WTC11 (cell line): ENCODE measurements at places on chromosomes 16 and 17.
A peak's percentile ranks its signal among the peaks of the same experiment; 100 is the strongest.

DNA sequence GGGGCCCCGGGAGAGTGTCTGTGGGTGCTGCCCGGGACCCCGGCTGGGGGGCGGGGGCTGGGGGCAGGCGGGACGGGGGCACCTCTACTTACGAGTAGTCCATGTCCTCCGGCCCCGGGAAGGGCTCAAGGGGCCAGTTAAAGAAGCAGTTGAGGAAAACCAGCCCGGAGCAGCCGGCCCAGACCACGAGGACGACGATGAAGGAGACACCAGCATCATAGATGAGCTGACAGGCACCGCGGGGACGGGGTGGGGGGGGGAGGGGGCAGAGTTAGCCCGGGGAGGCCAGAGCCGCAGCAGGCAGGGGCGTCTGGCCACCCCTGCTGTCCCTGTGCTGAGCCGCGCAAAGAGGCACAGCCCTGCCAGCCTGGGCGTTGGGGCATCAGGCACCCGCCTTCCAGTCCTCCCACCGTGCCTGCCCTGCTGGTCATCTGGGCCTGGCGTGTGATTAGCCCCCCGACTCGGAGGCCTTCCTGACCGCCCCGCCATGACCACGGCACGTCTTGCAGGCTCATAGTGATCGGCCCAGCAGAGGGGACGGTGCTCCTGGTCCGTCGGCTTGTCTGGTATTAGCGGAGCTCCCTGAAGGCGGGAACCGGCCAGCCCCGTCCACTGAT lies 29.0 kb upstream of the PITPNA start:
- no peak for DNase-seq
- H3K4me1 ChIP-seq: peaks cover 15% of the 10 kb centered on the region
- H3K27ac ChIP-seq: no peak overlapping the region
- H3K36me3 ChIP-seq: no peaks in the 10 kb centered on the region
- H3K27me3 ChIP-seq: no peaks in the 10 kb centered on the region

GRCh38 chr16:24568392-24568791 lies 29.0 kb downstream of the RBBP6 start:
- no peak for DNase-seq
- no peak overlapping the region for H3K4me3 ChIP-seq
- no peak overlapping the region for H3K27ac ChIP-seq
- H3K36me3 ChIP-seq: peaks cover 84% of the 10 kb centered on the region
- H3K27me3 ChIP-seq: no peaks in the 10 kb centered on the region
- no peaks in the 10 kb centered on the region for H3K4me1 ChIP-seq

- no peak overlapping the region for H3K4me3 ChIP-seq
- H3K27ac ChIP-seq: no peak overlapping the region
- DNase-seq: no peak
- H3K4me1 ChIP-seq: peaks cover 9% of the 10 kb centered on the region
Measured at GRCh38 chr16:77070683-77071082, 120.3 kb upstream of the MON1B start.

- no peak overlapping the region for H3K27ac ChIP-seq
- no peak overlapping the region for H3K4me3 ChIP-seq
- DNase-seq: no peak
- H3K27me3 ChIP-seq: peaks cover 34% of the 10 kb centered on the region
- peaks cover 5% of the 10 kb centered on the region for H3K4me1 ChIP-seq
- peaks cover 6% of the 10 kb centered on the region for H3K36me3 ChIP-seq
Measured at GRCh38 chr17:50421308-50422051, 4.5 kb upstream of the ACSF2 start.

GRCh38 chr17:57861000-57861789 lies 11.4 kb upstream of the MRPS23 start:
- peaks cover 55% of the 10 kb centered on the region for H3K4me1 ChIP-seq
- H3K36me3 ChIP-seq: no peaks in the 10 kb centered on the region
- peak; percentile 58 for DNase-seq
- H3K27me3 ChIP-seq: peaks cover 40% of the 10 kb centered on the region

- H3K4me3 ChIP-seq: peak overlapping the region; percentile 90
- H3K36me3 ChIP-seq: peaks cover 15% of the 10 kb centered on the region
- peak; percentile 51 for DNase-seq
- no peaks in the 10 kb centered on the region for H3K27me3 ChIP-seq
Measured at GRCh38 chr17:75110234-75110937, 617 bp downstream of the ARMC7 start.

GRCh38 chr17:68445671-68446070 lies 11.6 kb downstream of the WIPI1 start:
- H3K4me3 ChIP-seq: no peak overlapping the region
- no peak for DNase-seq
- peaks cover 7% of the 10 kb centered on the region for H3K36me3 ChIP-seq
- peaks cover 11% of the 10 kb centered on the region for H3K4me1 ChIP-seq

DNA sequence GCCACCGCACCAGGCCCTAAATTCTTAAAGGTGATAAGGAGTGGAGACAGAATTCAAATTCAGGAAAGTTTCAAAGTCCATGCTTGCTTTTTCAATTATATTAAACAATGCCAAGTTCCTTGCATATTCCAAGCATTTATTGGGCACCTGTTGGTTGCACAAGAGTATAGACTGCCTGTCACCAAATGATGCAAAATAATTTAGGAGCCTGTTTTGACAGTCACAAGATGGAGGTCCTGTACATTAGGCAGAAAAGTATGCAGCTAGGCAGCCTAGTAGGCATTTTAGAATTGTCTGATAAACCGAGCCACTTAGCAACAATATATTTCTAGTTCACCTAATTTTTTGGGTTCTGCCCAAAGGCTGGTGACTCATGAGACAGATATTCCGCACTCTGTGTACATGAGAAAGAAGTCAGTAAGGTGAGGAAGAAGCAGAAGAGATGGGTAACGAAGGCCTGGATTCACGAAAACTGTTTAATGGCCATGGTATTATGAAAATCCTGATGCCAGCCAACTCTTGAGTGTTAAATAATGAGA lies 7.3 kb downstream of the ACACA start:
- H3K4me1 ChIP-seq: no peaks in the 10 kb centered on the region
- no peak overlapping the region for H3K4me3 ChIP-seq
- no peaks in the 10 kb centered on the region for H3K27me3 ChIP-seq
- H3K27ac ChIP-seq: no peak overlapping the region
- no peaks in the 10 kb centered on the region for H3K36me3 ChIP-seq
- DNase-seq: no peak

GRCh38 chr16:11609474-11610120 lies 22.9 kb upstream of the LITAF start:
- DNase-seq: no peak
- peaks cover 24% of the 10 kb centered on the region for H3K4me1 ChIP-seq
- peaks cover 46% of the 10 kb centered on the region for H3K27me3 ChIP-seq
- H3K4me3 ChIP-seq: no peak overlapping the region
- H3K36me3 ChIP-seq: no peaks in the 10 kb centered on the region
- 0 out of 2 replicates have a peak overlapping the region, but pooled peaks have one; percentile 53 for H3K27ac ChIP-seq

GRCh38 chr16:74752258-74752657 lies 22.4 kb downstream of the FA2H start:
- H3K27me3 ChIP-seq: no peaks in the 10 kb centered on the region
- H3K4me1 ChIP-seq: peaks cover 26% of the 10 kb centered on the region
- H3K27ac ChIP-seq: no peak overlapping the region
- no peaks in the 10 kb centered on the region for H3K36me3 ChIP-seq
- H3K4me3 ChIP-seq: no peak overlapping the region

- H3K4me1 ChIP-seq: peaks cover 73% of the 10 kb centered on the region
- H3K27ac ChIP-seq: no peak overlapping the region
- no peak for DNase-seq
- H3K36me3 ChIP-seq: peaks cover 8% of the 10 kb centered on the region; the same call in 1 of the 2 replicates
- no peak overlapping the region for H3K4me3 ChIP-seq
Measured at GRCh38 chr17:40460968-40461731, 17.9 kb downstream of the IGFBP4 start.

- H3K27me3 ChIP-seq: no peaks in the 10 kb centered on the region; the same call in 1 of the 2 replicates
- peaks cover 2% of the 10 kb centered on the region; the same call in 1 of the 2 replicates for H3K4me1 ChIP-seq
- no peak for DNase-seq
- no peak overlapping the region for H3K4me3 ChIP-seq
Measured at GRCh38 chr17:52546990-52547389, 388.5 kb upstream of the CA10 start.

- H3K27me3 ChIP-seq: peaks cover 3% of the 10 kb centered on the region; the same call in 1 of the 2 replicates
- H3K36me3 ChIP-seq: peaks cover 17% of the 10 kb centered on the region
- no peak for DNase-seq
- peaks cover 11% of the 10 kb centered on the region for H3K4me1 ChIP-seq
- peak overlapping the region; percentile 68 for H3K27ac ChIP-seq
- H3K4me3 ChIP-seq: no peak overlapping the region
Measured at GRCh38 chr17:48110761-48111160, 3.2 kb downstream of the SNX11 start.

GRCh38 chr17:309361-309888 lies 43.2 kb downstream of the RPH3AL start:
- peak; percentile 73 for DNase-seq
- peaks cover 15% of the 10 kb centered on the region for H3K27me3 ChIP-seq
- peaks cover 24% of the 10 kb centered on the region for H3K4me1 ChIP-seq
- no peak overlapping the region for H3K4me3 ChIP-seq
- H3K36me3 ChIP-seq: no peaks in the 10 kb centered on the region
- H3K27ac ChIP-seq: no peak overlapping the region

DNA sequence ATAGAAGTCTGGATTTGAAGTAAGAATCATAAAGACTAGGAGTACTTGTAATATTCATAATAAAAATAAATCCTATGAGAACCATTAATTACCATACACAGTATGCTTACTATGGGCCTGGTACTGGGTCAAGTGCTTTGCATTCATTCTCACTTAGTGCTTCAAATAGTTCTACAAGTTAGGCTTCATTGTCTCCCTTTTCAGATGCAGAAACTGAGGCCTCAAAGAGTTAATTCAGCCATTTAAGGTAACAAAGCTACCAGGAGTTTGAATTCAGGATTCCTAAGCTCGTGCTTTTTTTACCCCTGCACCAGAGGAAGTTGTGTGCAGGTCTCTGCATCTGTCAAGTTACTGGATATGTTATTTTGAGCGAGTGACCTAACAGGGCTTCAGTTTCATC lies 1098.4 kb upstream of the EEF2KMT start:
- DNase-seq: no peak
- peaks cover 77% of the 10 kb centered on the region for H3K36me3 ChIP-seq
- H3K4me1 ChIP-seq: no peaks in the 10 kb centered on the region
- peaks cover 2% of the 10 kb centered on the region for H3K27me3 ChIP-seq

DNA sequence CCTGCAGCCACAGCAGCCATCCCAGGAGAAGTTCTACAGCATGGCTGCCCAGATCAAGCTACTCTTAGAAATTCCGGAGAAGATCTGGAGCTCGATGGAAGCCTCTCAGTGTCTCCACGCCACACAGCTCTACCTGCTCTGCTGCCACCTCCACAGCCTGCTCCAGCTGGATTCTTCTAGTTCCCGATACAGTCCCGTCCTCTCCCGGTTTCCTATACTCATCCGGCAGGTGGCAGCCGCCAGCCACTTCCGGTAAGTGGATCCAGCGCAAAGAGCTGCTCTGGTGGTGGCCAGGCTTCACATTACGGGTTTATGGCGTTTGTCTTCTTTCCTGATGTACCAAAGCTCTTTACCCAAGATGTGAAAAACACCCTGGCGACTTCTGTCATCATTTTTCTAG lies 3.6 kb downstream of the COG1 start:
- H3K27me3 ChIP-seq: no peaks in the 10 kb centered on the region
- H3K4me3 ChIP-seq: no peak overlapping the region
- DNase-seq: peak; percentile 50
- peaks cover 6% of the 10 kb centered on the region for H3K4me1 ChIP-seq

DNA sequence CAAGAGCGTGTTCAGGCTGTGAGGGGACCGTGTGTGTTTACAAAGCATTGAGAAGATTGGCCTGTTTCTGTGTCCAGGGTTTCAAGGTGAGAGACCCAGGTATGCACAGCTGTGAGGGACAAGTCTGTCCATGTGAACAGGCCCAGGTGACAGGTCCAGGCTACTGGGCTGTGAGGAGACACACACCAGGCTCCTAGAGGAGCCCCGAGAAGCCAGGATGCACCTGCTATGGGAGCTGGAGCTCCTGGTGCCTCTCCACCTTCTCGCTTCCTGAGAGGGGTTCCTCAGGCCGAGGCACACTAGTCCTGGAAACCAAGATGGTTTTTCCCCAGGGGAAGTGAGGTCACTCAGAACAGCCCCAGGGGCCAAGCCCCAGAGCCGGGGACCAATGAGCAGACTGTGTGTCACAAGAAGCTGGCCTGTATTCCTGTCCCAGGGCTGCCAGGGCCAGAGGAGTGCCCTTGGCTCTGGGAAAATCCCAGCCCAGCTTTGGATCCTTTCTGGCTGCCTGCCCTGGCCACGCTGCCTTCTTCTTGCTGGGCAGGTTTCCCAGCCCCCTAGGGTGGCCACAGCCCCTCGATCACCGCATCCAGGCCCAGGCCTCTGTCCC lies 153.4 kb upstream of the PLCG2 start:
- no peaks in the 10 kb centered on the region; the same call in 1 of the 2 replicates for H3K36me3 ChIP-seq
- H3K4me3 ChIP-seq: no peak overlapping the region
- peak overlapping the region; percentile 82; the same call in 1 of the 2 replicates for H3K27ac ChIP-seq
- DNase-seq: no peak

- no peak for DNase-seq
- H3K36me3 ChIP-seq: 0 out of 2 replicates have a peak, but pooled peaks cover 3% of the 10 kb centered on the region
- H3K4me1 ChIP-seq: peaks cover 53% of the 10 kb centered on the region
Measured at GRCh38 chr16:76535-77272, 1.3 kb upstream of the MPG start.

DNA sequence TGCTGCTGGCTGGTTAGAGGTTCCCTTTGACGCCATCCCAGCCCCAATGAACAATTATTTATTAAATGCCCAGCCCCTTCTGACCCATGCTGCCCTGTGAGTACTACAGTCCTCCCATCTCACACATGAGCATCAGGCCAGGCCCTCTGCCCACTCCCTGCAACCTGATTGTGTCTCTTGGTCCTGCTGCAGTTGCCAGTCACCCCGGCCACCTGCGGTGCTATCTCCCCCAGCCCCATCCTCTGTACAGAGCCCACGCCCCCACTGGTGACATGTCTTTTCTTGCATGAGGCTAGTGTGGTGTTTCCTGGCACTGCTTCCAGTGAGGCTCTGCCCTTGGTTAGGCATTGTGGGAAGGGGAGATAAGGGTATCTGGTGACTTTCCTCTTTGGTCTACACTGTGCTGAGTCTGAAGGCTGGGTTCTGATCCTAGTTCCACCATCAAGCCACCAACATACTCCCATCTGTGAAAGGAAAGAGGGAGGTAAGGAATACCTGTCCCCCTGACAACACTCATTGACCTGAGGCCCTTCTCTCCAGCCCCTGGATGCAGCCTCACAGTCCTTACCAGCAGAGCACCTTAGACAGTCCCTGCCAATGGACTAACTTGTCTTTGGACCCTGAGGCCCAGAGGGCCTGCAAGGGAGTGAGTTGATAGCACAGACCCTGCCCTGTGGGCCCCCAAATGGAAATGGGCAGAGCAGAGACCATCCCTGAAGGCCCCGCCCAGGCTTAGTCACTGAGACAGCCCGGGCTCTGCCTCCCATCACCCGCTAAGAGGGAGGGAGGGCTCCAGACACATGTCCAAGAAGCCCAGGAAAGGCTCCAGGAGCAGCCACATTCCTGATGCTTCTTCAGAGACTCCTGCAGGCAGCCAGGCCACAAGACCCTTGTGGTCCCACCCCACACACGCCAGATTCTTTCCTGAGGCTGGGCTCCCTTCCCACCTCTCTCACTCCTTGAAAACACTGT lies 11.3 kb downstream of the CX3CL1 start:
- peaks cover 3% of the 10 kb centered on the region; the same call in 1 of the 2 replicates for H3K4me1 ChIP-seq
- H3K27me3 ChIP-seq: no peaks in the 10 kb centered on the region
- H3K4me3 ChIP-seq: no peak overlapping the region
- H3K27ac ChIP-seq: no peak overlapping the region
- no peaks in the 10 kb centered on the region for H3K36me3 ChIP-seq
